Stimulated activated CD8-positive, alpha-beta memory T cell treated with anti-CD3 and anti-CD28 coated beads, Interleukin-7, amount 100 ng/mL, for 4 hours (primary cell): ENCODE measurements at places on chromosomes 12 and 14.

- no peak for DNase-seq
Observed at GRCh38 chr12:124501827-124502226, 65.6 kb downstream of the NCOR2 start.

DNA sequence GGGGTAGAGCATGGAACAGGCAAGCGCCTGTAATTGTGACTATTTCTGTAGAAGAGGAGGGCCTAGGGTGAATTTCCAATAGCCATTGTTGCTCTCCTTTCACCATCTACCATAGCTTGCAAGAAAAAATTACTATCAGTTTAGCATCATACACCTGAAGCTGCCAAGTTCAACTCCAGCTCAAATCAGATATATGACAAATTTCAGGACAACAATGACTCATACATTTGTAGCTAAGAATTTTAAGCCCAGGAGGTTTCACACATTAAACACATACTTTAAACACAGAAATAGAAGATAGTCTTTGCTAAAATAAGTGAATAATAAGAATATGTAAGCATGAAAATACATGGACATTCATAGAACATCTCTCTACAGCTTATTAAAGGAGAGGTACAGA, 17.6 kb upstream of the G2E3 start:
- no peak for DNase-seq

DNA sequence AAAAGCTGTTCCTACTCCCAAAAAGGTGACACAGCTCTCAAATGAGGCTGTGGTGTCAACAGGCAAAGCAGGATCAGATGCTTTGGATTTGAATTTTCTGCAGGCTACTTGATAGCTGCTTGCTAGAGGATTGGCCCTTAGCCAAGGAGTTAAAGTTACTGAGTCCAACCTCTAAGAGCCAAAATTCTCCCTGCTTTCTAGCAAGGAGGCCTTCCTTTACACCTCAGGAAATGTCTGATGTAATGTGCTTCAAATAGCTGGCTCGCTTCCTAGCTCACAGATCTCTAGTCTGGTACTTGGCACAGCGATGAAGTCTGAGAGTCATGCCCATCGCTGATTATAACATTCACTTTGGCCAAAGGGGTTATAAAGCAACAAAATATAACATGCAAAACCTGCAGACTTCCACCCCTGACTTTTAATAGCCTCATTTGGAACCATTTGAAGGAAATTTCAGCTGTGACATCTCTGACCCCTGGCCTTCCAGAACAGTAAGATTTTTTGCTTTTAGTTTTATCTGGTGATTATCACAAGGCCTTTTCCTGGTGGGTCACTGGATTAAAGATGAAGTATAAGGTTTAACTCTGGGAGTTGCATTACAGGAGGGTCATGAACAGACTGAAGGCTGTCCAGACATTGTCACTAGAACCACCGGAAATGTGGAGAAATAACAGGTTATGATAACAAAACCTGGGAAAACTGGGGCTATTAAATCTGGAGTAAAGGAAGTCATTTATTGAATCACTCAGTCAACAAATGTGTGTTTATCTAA, 189.7 kb downstream of the EPS8 start:
- DNase-seq, result no peak

- no peak for DNase-seq
Observed at GRCh38 chr14:23403908-23404307, 4.2 kb downstream of the MYH6 start.

DNA sequence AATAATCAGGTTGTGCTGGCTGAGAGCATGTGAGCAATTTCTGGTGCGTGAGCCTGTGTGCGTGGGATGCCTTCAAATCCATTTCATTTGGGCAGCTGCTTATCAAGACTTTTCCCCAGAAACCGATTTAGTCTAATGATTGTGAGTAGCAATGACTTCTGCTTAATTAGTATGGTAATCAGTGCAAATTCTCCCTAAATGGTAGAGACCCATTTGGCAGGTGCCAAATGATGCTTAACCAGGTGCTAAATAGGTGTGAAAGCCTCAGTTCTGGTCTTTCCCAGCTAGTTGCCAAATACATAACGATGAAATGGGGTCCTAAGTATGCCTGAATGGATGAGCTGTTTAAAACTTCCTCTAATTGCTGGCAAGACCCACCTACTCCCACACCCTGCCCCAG, 248.4 kb upstream of the CCDC196 start:
- no peak for DNase-seq

DNA sequence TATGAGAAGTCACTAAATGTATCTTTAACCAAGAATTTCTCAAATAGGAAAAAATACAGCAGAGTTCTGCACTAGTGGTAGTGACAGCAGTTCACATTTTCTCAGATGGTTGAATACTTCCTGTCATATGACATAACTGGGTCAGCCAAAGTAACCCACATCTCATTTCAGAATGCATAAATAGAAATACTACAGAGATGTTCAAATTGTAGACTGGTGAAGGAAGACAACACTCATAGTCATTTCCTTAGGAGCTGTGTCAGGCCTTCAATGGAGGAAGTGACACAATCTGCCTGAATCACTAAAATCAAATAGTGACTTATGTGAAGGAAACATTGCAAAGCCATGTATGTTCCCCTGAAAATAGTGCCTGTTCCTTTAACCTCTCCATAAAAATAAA, 32.4 kb downstream of the FERMT2 start:
- DNase-seq, result peak; percentile 17

GRCh38 chr14:50533806-50534205, 1.4 kb upstream of the MAP4K5 start:
- DNase-seq, result no peak

DNA sequence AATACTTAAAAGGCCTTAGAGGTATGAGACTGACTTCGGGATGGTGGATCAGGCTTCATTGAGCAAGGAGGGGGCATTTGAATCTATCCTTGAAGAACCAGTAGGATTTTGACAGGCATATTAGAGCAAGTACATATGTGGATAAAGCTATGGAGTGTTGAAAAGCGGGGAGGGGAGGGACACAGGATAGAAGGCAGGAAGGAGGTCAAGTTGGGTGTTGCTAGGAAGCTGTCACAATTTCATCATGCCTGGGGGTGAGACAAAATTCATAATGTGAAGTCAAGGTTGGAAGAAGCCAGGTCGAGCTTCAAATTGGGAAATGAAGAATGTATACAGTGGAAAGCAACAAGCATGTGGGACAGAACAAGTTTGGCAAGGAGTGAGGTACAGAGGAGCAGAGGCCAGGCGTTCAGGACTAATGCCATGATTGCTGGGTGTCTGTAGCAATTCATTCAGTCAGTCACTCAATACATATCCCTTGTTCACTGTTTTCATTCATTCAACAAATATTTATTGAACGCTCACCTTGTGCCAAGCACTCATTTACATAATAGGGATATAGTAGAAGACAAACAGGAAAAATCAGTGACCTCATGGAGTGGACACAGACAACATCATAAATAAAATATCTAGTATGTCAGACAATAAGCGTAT, 58.3 kb upstream of the LTA4H start:
- DNase-seq, result no peak
